ENCODE measurements at places on chromosomes 1 and 21. TPM values are rescaled to one million over a fixed set of nuclear protein-coding genes. Genes with fewer than 3 reads are reported as not detected.

The CYP4A11 gene
- total RNA-seq, result not detected

The PADI1 gene
- not detected for total RNA-seq

The TMED5 gene
- 47.4 TPM for total RNA-seq

The FCRL6 gene
- total RNA-seq, result 41.4 TPM

The SH3GLB1 gene
- total RNA-seq, result 62.9 TPM

The IGSF9 gene
- total RNA-seq, result 0.12 TPM

- DNase-seq, result no peak
Observed at GRCh38 chr1:204967451-204967850, 75.6 kb upstream of the CNTN2 start.

DNA sequence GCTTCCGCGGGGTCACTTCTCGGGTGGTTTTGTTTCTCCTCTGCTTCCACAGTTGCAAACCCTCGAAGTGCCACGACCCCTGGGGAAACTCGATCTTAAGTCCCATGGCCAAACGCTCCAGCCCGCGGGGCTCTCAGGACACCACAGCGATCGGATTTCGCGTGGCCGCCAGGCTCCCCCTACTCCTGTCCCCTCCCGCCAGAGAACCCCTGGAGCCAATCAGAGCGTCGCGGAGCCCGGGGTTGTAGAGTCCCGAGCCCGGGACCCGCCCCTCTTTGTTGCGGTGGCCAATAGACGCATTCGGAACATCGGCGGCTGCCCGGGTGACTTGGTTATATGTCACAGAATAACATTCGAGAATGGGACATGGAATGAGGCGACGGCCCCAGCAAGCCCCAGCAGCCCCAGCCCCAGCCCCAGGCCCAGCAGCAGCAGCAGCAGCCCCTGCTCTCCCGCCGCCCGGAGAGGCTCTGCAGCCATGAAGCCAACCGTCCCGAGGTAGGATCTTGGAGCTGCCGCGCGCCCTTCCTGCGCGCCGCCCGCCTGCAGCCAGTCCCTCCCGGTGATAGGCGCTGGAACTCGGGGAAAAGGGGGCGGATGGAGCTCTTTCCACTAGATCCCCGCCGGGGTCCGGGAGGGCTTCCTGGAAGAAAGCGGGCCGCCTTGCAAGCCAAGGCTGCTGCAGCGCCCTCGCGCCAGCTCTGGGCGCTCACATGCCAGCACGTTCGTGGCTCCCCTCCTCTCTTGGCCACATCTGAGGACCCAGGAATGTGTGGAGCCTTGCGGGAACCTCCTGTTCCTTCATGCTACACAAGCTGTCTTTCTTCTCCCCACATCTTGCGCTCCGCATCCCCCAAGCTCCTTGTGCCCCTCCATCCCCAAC, at the start of gene VASH2:
Gene VASH2, plus strand, starts transcription at position 299 of the 883 bp plus-strand sequence. CDS start 1,002 bp downstream, outside the sequence.
- DNase-seq, result peak; percentile 10

DNA sequence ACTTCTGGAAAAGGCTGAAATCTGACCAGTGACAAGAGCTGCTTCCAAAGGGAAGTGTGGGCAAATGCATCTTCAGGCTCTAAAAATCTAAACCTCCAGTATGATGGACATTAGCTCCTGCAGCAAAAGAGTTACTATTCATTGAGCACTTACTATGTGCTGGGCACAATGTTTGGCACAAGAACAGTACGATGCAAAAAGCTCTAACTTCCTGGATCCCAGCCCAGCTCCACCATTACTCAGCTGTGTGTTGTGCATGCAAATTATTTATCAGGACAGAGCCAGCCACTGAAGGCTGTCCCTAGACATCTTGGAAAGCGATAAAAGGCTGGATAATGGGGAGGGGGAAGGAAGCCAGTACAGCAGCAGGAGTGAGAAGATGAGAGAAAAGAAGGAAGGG, 143.5 kb downstream of the ELAVL4 start:
- no peak for DNase-seq

DNA sequence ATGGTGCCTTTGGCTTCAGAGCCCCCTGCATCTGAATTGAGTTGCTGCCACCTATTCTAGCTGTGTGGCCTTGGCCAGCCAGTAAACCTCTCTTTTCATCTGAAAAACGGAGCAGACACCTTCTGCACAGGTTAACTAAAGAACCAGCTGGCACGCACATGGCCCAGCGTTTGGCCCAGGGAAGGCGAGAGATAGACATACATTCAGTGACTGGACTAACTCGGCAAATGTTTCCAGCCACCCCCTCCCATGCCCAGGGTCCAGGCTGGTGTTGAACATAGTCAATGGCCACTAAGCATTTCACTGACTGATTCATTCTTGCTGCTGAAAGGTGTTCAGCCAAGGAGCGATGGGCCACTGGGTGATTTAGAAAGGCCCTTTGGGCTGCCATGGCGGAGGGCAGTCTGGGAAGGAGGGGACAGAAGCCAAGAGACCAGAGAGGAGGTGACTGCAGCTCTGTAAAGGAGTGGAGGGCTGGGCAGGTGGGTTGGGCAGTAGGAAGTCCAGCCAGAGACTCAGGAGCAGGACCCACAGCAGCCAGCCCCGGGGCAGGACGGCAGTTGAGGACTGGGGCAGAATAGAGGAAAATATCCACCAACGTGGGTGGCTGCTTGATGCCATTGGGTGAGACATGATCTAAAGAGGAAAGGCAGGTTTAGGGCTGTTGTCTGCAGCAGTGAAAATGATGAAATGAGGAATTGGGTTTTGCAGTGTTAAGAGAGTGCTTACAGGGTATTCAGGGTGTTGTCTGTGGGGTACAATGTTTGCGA, 184.3 kb downstream of the HIVEP3 start:
- DNase-seq, result no peak

DNA sequence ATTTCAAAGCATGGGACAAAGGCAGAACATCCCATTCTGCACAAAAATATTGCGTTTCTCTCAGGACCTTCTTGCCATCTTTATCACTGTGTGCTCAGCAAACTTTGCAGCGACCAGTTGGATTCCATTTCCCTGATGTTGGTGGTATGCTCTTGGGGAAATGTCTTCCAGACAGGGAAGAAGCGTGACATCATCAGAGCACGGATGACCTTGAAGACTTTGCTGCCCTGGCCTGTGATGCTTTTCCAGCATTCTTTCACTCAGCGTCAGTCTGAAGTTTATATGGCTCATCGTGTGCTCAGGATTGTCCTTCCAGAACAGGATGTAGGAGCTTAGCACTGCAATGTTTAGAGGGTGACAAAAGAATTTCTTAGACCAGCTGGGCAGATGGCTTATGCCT, 131.4 kb upstream of the F3 start:
- no peak for DNase-seq

DNA sequence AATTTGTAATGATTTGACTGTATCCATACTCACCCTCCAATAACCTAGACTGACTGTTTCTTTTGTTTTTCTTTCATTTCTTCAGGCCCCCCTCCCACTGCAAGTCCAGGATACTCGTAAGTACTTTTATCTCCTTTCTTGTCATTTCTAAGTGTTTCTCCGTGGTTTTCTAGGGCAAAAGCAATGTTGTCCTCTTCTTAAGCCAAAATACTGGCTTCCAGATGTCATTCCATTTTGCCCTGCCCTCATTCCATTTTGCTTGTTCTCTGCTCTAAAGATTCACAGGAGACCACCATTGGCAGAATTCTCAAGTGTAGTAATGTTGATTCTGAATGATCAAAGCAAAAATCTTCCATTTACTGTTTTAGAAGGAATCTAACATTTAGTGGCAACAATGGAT, 152.8 kb upstream of the UBE2U start:
- no peak for DNase-seq

- no peak for DNase-seq
Observed at GRCh38 chr1:27306892-27307761, 14.8 kb upstream of the TMEM222 start.

GRCh38 chr1:86149591-86149990, 7.0 kb downstream of the COL24A1 start:
- no peak for DNase-seq

DNA sequence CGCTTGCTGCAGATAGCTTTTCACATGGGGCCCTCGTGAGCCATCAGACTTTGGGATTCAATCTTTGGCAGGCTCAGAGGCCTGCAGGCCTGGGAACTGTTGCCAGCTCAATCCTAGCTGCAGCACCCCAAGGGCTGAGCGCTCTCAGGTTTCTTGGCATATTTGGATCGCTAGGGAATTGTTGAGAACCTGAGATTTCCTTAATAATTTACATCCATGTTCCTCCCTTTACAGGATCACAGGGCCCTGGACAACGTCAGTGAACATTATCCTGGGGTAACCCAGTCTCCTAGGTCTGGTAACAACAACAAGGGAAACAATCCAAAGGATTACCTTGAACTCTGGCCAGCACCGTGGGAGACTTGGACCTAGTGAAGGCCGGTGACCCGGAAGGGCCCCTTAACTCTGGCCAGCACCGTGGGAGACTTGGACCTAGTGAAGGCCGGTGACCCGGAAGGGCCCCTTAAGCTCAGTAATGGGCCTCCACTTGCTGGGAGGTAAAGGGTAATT, 49.3 kb upstream of the NEK2 start:
- DNase-seq, result no peak

DNA sequence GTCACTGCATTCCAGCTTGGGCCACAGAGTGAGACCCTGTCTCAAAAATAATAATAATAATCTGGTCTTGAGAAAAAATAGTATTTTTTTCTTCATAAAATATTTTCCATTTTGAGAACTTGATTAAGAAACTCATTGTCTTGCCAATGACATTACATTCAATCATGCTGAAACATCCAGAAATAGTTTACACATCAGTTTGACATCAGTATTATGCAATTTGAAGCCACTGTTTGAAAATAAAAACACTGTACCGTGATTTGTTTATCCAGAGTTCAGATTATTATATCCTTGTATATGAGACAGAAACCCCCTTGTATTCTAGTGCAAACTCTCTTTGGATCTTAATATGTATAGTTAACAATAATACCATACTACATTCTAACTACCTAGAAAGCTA, 6.9 kb downstream of the FMO2 start:
- no peak for DNase-seq

DNA sequence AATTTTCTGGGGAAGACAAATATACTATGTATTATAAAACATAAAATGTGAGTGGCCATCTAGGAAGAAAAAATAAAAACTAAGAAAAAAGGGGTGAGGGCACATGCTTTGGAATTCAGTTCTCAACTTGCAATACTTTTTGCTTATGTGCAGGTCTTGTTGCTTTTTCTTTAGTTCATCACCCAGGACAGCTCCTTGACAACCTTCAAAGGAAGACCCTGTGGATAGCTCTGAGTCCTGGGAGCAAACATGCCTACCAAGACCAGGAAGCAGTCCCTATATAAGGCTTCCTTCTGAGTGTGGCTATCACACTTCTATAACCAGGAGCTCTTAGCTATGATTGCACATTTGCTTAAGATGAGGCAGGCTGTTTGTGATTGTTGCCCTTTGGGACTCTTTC, 78.0 kb downstream of the WDR64 start:
- DNase-seq, result no peak

Data from naive thymus-derived CD4-positive, alpha-beta T cell (primary cell).